LHCN-M2 (cell line): ENCODE measurements at places on chromosomes 5 and 9.

- DNase-seq = no peak
These were observed 16.2 kb downstream of the CLINT1 start for GRCh38 chr5:157842787-157843186.

- no peak for DNase-seq
These were observed 82.4 kb downstream of the FREM1 start for GRCh38 chr9:14827805-14828204.

- DNase-seq = no peak
These were observed 502.4 kb downstream of the TMEM232 start for GRCh38 chr5:110224050-110224449.

- DNase-seq = peak; percentile 90
These were observed 117.7 kb upstream of the ACTBL2 start for GRCh38 chr5:57600321-57600720.

GRCh38 chr5:149503006-149503405, 48.2 kb downstream of the CSNK1A1 start:
- DNase-seq = no peak

DNA sequence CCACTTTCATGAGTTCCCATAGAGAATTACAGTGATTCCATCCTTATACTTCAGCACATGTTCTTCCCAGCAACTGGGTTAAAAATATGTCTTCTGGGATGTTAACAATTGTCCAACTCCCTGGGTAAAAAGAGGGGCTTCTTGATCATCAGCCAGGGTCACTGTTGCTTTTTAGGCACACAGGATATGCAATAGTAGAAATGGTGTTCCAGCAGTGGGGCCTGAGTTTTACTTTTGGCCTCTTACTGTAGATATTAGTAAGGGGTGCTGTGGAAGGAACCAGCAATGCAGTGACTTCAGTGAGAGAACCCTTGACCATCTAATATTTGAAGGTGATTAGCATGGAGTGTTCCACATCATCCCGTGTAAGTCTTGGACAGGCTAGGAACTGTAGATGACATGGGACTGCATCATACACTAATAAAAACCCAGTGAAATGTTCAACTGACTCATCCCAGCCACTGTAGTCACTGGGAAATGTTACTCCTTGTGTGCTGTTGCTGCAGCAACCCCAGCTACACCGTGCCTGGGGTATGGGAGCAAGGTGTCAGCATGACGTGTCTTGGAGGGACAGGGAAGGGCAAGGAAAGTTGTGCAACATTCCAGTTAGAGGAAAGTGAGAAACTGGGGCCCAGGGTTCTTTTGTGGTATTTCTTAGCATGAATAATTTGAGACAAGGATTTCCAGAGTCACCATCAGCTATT, 610.9 kb downstream of the RAB3C start:
- peak; percentile 97 for DNase-seq
